ENCODE measurements at places on chromosomes 11 and 22.

GRCh38 chr11:65814131-65814985 lies 19.4 kb upstream of the SNX32 start:
- DNase-seq: no peak

DNA sequence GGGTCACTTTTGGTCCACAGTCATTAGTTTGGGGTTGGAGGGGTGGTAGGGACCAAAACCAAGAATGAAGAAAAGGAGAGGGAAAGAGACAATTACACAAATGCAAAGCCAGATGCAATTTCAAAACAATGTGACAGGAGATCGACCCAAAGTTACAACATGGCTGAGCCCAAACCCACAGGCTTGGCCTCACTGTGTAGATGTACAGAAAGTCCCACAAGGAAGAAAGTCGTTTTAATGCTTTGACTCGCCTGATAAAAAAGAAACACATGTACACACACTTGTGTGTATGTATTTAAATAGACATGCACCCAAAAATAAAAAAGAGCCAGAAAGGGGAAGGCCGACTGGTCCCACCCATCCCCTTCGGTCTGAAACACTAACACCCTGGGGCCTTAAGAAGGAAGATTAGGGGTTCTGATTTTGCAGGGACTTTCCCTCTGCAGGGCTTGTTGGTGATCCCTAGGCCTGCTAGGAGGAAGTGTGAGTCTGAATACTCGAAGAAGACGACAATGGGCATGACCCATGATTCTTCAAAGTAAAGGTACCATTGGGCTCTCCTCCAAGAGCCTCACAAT lies 104.1 kb downstream of the ETS1 start:
- no peak for DNase-seq

GRCh38 chr11:128802358-128802981 lies 64.6 kb downstream of the KCNJ1 start:
- peak; percentile 24 for DNase-seq

DNA sequence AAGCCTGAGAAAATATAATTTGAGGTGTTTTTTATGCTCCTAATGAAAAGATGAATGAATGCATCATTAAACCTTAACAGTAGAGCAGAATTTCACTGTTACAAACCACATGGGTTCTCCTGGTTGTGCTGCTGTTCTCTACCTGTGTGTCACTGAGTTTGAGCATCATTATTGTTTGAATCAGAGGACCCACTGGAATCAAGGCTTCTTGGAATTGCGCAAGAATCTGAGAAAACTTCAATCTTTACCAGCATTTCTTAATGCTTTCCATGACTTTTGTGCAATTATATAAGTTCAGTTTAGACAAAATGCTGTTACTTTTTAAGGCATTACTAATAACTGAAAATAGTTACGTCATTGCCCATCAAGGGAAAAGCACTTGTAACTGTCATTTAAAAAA lies 18.8 kb upstream of the RBX1 start:
- DNase-seq: no peak

DNA sequence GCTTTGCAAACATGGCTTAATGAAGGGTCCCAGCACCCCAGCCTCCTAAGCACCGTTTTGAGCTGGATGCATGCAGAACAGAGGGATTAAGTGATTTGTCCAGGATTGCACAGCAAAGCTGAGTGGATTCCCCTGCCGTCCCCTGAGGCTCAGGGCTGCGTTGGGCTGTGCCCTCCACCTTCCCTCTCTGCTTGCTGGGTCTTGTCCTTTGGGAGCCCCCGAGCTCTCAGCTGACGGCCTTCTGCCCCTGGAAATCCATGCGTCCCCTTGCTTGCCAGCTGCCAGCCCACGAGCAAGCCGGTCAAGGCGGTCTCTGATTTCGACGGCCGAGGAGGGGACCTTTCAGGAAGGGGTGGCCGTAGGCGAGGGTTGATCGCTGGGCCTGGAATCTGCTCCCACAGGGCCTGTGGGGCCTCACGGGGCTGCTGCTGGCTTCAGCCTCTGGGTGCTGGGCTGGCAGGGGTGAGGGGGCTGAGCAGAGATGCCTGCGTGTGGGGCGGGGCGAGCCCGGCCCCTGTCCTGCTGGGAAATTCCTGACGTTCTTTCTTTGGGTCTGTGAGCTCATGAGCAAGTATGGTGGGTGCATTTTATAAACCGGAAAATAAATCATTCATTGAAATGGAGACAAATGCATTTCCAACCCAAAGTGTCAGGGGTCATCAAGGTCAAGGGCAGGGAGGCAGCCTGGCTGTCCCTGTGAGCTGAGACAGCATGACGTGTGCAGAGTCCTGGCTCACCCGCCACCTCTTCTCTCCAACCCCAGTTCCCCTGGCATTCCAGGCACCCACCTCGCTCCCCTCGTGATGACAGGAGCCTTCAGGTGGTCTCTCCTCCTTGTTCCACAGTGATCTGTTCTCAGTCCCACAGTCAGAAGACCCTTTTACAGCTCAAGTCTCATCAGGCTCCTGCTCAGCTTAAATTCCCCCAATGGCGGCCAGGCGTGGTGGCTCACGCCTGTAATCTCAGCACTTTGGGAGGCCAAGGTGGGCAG lies 28.1 kb downstream of the FGF4 start:
- DNase-seq: no peak

GRCh38 chr11:57571606-57572005 lies 4.1 kb upstream of the UBE2L6 start:
- DNase-seq: no peak

DNA sequence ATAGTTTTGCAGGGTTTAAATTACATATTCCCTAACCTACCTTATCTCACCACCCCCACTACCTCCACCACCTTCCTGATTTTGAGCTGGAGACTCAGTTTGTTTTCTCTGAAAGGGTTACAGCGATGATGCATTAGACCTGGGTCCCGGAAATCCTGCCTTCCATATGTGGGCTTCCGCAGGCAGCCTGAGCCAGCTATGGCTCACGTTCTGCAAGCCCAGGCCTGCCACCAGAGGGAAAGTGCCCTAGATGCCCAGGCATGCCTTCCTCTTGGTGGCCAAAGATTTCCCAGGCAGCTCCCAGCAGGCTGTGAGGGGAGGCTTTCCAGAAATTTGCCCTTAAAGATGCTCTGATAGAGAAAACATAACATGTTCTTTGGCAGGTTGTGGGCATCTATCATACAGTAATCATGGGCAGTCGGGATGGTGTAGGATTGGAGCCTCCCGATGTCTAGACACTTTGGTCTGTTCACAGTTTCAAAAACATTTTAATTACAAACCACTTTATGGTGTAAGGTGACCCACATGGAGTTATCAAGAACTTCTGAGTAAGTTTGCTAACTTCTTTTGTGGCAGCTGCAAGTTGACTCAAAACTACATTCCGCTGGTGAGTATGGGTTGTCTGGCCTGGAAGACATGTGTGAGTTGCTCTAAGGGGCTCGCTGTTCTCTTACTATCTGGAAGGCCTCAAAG lies 79.3 kb downstream of the MICAL2 start:
- DNase-seq: no peak

DNA sequence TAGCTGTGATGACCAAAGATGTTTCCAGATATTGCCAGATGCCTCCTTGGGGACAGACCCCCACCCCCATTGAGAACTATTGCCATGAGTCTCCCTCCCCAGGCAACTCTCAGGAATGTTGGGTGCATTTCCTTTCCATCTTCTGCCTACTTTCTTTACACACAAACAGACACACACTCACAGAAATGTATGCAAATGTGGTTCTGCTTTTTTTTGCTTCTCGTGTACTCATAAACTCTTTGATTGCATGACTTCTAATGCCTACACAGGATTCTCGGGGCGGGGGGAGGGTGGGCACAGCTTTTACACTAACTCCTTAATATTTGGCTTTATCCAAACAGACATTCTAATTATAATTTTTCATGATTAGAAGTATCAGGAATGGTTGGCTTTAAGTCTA lies 53.3 kb upstream of the SUSD2 start:
- DNase-seq: no peak

DNA sequence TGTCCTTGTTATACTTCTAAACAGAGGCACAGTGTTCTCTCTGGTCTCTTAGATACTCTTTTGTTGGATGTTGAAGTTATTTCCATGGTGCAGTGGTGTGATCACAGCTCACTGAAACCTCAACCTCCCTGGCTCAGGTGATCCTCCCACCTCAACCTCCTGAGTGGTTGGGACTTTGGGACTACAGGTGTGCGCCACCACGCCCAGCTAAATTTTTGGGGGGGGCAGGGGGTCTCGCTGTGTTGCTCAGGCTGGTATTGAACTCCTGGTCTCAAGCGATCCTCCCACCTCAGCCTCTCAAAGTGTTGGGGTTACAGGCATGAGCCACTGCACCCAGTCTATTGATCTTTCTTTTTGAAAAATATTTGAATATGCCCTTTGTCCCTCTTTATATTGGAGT lies 14.9 kb downstream of the ZNF74 start:
- no peak for DNase-seq

GRCh38 chr11:131910523-131911387 lies 540.3 kb downstream of the NTM start:
- DNase-seq: peak; percentile 74

DNA sequence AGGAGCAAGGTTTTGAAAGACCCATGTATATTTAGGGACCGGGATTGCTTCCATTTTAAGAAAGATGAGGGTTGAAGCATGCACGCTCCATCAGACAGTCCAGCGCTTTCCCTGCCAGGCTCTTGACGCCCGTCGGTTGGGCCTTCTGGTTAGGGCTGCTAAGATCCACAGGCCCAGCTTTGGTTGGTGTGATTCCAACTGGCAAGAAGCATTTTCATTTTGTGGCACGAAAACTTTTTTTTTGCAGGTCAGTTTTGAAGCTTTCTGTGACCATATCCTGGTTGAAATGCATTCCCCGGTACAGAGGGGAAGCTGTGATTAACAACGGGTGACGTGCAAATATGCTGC lies 34.3 kb upstream of the MPPED1 start:
- no peak for DNase-seq

GRCh38 chr11:61956191-61957020 lies 6.3 kb downstream of the BEST1 start:
- no peak for DNase-seq

GRCh38 chr11:26622181-26622580 lies 50.1 kb upstream of the MUC15 start:
- DNase-seq: no peak

GRCh38 chr11:35917676-35918075 lies 26.2 kb upstream of the LDLRAD3 start:
- DNase-seq: no peak

GRCh38 chr11:30861064-30861463 lies 274.9 kb upstream of the MPPED2 start:
- DNase-seq: peak; percentile 63

DNA sequence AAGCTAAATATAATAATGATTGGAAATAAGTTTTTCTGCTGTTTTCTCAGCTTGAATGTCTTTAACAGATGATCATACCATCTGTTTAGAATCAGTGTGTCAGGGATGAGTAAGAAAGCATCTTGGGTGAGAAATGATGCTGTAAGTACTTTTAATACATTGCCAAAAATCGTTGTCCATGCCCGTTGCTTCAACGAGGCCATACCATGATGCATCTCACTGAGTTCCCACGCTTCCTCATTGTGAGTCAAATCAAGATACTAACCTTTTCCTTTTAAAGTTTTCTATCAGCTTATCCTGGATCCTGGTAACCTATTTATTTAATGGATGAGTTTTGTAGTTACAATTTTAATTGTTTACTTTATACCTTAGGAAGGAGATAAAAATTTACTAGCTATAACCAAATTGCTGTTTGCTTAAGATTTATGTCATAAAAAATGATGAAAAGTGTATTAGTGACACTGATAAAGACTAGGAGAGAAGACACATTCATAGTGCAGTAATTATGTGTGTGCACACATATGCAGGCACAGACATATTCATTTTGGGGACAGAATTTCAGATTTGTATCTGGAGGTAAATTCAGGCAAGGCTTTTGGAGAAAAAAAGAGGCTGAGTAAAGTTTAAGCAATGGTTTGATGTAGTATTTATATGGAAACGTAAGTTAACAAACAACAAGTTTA lies 154.8 kb downstream of the UVRAG start:
- DNase-seq: no peak

DNA sequence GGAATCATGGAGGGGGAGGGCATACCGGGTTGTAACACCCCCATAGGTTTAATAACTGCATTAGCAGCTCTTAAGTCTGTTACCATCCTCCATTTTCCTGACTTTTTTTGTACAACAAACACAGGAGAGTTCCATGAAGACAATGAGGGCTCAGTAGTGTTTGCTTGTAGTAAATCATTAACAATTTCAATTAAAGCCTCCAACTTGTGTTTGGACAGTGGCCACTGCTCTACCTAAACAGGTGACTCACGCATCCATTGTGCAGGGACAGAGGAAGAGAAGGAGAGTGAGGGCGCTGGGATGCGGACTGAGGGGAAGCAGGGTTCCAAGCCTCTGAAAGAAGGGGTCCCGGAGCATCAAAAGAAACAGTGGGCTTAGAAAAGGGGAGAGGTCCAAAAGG lies 21.3 kb upstream of the MTNR1B start:
- DNase-seq: no peak

GRCh38 chr11:97158243-97158642 lies 768.4 kb downstream of the JRKL start:
- DNase-seq: no peak

DNA sequence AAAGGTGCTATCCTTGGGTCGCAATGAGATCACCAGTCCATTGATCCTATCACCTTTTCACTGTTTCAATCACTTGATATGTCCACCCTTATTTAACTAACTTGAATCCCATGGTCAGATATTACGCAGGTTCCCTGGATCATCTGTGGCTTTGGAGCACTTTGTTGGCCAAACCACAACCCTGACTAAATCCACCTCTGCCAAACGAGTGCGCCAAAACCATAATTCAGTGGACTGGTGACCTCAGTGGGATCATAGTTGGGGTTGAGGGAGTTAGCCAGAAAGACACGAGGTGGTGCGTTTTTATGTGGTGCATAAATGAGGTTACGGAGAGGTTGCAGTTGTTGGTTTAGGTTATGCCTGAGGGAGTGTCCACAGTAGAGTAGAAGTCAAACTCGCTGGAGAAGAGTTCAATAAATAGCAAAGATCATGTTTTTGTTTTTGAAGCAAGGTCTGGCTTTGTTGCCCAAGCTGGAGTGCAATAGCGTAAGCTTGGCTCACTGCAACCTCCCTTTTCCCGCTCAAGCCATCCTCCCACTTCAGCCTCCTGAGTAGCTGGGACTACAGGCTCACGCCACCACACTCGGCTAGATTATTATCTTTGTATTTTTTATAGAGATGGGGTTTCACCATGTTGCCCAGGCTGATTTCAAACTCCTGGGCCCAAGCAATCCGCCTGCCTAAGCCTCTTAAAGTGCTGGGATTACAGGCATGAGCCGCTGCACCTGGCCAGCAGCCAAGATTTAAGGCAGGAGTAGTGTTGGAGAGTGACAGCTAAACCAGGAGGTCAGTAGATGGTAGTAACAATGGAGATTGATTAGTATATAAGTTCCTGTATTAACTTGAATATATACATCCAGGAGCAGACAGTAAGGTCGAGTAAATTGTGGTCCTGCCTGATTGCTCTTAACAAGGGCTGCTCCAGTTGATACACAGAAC lies 4.5 kb downstream of the FOXR1 start:
- DNase-seq: no peak
